Activated T-cell treated with anti-CD3 and anti-CD28 coated beads for 1 hour (primary cell): ENCODE measurements at places on chromosomes 11 and 22.

GRCh38 chr11:64969209-64969608 is 2.7 kb downstream of the MAJIN start:
- DNase-seq, result no peak

- no peak for DNase-seq
Measured at GRCh38 chr11:77236901-77237300, 64.6 kb downstream of the GDPD4 start.

DNA sequence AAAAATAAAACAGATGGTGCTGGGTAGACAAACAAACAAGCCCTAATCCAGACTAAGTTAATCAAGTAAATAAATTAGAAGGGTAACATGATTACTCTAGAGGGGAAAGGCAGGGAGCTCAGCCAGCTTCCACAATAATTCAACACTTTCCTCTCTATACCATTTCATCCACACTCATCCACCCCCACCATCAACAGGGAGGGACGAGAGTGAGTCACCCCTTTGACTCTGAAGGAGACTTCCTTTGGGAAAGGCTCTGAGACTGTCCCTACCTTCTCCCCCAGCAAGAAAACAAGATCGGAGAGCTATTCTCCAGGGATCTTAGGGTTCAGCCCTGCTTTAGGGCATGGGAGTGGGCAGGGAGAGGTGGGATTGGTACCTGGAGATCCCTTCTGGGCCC is 33.1 kb downstream of the TRIM66 start:
- DNase-seq, result no peak

GRCh38 chr11:34604145-34604544 is 16.7 kb upstream of the EHF start:
- DNase-seq, result no peak

- DNase-seq, result no peak
Measured at GRCh38 chr11:47620836-47621378, 21.5 kb downstream of the MTCH2 start.

DNA sequence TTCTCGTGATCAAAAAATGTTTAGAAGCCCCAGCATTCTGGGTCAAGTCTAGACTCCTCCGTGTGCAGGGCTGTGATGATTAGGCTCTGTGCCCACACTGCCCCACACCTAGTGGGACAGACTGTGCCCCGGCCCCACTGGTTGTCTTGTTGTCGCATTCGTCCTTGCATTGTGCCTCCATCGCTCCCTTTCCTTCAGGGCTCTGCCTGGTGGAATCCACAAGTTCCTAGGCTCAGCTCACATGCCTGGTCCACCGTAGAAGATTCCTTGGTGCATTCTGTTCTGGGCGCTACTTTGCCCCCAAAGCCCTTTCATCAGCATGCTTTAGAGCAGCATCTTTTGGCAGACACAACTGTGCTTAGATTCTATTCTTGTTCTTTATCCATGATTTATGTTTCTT is 23.5 kb upstream of the THY1 start:
- DNase-seq, result no peak

- peak; percentile 84 for DNase-seq
Measured at GRCh38 chr22:36853407-36854099, 7.3 kb upstream of the NCF4 start.

GRCh38 chr22:40525250-40525884 is 111.2 kb downstream of the MRTFA start:
- DNase-seq, result peak; percentile 73

- DNase-seq, result no peak
Measured at GRCh38 chr11:119262668-119263351, 54.1 kb downstream of the MCAM start.

GRCh38 chr11:92284107-92284506 is 59.5 kb downstream of the FAT3 start:
- DNase-seq, result no peak

DNA sequence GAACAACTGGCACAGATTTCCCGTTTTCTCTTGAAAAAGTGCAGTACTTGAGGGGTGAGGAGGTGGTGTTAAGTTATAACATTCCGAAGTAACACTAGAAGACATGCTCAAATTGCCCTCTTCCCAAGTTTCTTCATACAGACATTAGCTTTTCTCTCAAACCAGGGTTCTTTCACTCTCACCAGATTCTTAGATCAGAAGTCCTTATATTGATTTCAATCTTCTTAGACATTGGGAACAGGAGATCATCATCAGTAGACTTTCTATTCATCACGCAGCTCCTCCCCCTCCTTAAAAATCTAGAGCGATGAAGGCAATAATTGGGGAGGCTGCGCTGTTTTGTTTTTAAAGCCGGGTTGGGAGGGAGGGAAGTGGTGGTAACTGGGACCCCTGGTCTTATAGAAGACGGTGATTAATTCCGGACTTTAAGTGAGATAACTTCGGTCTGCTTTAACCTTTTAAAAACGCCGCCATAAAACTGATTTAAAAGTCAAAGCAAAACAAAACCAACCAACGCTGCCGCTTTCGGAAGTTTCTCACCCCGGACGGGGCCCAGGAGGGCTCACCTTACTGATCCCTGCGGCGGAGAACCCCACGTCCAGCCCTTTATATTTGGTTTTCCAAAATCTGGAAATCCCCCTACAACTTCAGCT is 665 bp downstream of the USP28 start:
- no peak for DNase-seq
